ENCODE measurements at places on chromosomes 4 and X.

- DNase-seq = no peak
Measured at GRCh38 chrX:108186811-108187210, 95.2 kb downstream of the ATG4A start.

DNA sequence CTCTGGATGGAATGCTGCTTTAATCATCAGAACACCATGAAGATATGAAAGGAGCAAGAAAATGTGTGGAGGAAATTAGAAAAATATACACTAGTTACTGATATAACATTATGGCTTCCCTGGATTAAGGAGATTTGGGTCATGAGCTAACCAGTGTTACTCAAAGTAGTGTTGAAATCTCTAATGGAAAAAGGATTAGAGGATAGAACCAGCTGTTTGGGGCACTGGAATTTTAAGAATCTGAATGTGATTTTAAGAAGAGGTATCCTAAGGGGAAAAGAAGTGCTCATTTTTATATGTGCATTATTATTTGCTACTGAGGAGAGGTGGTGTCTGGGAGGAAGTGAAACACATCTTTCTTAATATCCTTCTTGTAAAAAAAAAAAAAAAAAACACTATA is 164.1 kb upstream of the PPARGC1A start:
- no peak for DNase-seq

DNA sequence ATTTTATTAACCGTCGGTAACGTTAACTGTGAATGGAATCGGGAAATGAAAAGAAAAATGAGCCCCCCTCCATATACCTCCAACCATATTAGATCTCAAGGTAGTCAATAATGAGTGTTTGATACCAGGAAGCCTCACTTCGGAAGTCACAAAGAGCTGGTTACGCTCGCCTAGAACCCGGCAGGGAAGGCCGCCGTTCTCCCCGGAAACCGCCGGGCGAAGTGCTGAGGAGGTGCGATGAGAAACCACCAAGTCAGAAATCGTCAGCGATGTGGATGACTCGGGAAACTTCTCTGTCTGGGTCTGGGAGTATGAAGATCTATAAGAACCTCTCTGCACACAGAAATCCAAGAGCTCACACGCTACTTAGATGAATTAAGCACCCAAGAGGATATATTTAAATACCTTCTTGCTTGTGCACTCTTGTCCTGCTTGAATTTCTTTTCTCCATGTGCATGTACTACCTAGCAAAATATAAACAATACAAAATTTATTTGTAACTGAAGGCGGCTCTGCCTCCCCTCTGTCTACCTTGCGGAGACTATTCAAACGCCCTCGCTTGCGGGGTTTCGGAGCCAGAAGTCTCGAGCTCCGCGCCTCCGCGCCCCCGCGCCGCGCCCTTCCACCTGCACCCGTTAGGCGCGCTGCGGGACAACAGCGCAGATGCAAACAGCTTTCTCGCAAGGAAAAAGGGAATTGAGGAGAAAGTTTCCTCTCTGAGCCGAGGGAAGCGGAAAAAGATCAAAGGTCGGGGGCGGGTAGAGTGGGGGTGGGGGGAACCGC is 17.8 kb downstream of the NKX6-1 start:
- no peak for DNase-seq

GRCh38 chr4:147610686-147611085 is 6.5 kb upstream of the TMEM184C start:
- DNase-seq = no peak

GRCh38 chr4:130214268-130214667 is 1118.3 kb downstream of the C4orf33 start:
- DNase-seq = no peak

DNA sequence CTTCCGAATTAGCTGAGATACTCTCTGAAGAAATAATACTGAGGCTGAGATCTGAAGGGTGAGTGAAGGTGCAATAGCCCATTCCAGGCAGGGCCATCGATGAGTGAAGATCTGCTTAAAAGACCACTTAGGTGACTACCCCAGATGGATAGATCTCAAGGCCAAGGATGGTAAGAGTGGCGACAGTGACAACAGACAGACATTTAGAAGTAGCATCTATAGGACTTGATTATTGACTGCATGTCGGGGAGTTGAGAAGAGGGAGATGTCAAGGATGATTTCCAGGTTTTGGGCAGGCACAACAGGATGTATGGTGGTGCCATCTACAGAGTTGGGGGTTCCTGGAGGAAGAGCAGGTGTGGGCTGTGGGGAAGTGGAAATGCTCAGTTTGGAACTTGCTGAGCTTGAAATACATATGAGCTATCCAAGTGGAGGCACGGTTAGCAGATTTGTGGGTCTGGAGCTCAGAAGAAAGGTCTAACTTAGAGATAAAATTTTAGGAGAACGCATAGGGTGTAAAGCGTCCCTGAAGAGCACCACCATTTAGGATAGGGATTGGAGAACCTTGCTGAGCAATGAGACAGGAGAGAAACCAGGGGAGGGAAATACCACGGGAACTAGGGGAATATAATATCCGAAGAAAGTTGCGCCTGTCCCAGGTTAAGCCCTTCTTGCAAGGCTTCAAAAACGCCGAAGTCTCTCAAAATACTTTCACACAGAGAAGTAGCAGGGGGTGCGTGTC is 688 bp downstream of the UFSP2 start:
- no peak for DNase-seq

Measured in NCI-H1930 (cell line).